Stimulated activated CD8-positive, alpha-beta memory T cell treated with anti-CD3 and anti-CD28 coated beads, Interleukin-7, amount 100 ng/mL, for 24 hours (primary cell): ENCODE measurements at places on chromosomes 1 and 21.

DNA sequence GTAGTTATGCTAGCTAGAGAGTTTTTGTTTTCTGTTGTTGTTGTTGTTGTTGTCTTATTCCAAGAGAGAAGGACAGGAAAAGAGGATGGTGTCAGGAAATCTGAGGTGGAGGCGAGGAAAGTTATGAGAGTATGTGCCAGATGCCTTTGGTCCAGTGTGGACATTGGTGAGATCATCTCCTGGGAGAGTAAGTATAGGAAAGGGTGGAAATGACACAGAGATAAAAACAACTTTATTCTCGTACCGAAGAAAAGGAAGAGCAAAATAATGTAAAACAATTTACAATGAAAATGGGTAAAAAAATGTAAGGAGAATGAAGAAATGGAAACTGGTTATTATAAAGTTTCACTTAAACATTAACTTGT lies 97.4 kb upstream of the ADGRL2 start:
- DNase-seq, result no peak

DNA sequence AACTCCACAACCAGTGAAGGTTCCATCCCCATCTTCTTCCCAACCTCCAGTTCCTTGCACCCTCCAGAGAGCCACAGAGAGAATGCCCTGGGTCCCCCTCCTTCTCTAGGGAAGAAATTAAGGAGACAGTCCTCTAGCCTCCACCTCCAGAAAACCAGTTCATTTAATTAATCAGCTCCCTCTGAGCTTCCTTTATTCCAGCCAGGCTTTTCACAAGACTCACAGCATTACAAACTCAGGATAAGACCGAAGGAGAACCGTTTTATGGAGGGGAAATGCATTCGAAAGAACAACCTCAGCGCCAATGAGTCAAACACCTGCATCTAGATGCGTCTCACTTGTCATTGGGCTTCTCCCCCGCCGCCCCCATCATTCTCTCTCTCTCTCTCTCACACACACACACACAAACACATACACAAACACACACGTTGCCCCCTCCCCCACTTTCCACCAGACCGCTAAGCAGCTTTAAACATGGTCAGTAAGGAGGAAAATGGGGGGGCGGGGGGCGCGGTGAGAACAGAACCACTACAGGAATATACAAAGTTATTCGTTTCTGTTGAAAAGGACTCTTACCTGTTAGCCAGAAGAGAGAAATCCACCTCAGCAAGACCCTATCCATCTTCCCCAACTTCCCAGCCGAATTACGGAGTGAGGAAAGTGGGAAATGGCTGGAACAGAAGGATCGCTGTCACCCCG lies 544 bp downstream of the ILDR2 start:
- peak; percentile 9 for DNase-seq

DNA sequence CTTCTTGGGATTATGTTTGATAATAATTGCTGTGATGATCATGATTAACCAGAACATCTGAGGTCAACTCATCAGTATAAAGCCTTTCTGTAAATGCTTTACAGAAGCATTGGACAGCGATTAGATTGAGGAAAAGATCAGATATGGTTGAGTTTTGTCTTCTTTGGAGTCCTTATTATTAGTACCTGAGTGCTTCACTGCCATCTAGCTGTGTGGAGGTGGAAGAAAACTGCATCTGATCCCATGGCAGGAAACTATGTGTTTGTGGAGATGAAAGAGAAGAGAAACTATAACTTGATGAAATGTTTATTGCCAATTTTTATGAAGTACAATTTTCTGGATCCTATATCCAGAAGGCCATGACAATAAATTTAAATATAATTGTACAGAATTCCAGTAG lies 11.4 kb downstream of the FLG2 start:
- DNase-seq, result no peak

DNA sequence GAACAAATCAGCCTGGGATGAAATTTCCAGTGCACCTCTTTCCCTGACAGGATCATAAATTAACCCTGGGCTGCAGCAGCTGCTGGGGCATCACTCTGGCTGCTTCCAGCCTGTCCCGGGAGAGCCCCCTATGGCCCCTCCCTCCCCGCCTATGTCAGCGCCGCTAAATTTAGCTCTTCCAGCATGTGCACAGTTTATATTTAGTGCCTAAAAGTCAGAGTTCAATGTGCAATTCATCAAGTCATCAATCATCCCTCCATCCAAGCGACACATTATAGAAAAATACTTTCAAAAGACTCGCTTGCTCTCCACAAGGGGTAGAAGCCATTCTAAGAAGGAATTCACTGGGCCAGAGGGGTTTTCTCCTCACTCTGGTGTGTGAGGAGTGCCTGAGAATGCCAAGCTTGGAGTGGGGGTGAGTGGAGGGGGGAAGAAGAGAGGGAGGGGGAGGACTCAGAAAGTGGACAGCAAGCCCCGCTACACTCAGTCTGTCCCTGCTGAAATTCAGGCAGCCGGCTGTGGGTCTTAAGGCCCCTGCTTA lies 37.4 kb downstream of the XCL1 start:
- DNase-seq, result no peak

DNA sequence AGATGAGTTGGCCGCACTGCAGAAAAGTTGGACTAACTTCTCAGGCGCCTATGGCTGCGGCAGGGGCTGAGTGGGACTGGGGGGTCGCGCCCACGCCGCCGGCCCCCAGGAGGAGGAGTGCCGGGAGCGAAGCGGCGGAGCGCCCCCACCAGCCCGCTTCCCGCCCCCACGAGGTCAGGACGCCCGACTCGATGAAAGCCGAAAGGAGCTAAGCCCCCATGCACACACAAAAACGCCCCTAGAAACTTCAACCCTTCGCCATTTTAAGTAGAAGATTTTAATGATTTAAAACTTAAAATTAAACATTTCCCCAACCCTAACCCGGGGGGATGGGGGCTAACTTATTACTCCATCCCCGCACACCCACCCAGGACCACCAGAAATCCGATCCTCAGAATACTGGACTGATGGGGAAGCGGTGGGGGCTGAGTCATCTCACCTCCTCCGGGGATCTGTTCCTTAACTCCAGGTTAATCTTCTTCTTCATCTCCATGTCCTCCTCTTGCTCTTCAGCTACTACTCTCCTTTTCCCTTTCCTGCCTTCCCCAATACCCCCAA lies 539 bp downstream of the ANP32E start:
- DNase-seq, result no peak

- DNase-seq, result no peak
These were observed 20.7 kb downstream of the METTL13 start for GRCh38 chr1:171802207-171802606.
